Gastroesophageal sphincter (tissue), 4 donors: ENCODE measurements at places on chromosomes 7 and 10. TPM values are rescaled to one million over a fixed set of nuclear protein-coding genes. Genes with fewer than 3 reads are reported as not detected.
A peak's percentile ranks its signal among the peaks of the same experiment; 100 is the strongest.

- no peak for ATAC-seq
- H3K27ac ChIP-seq: no peak overlapping the region
- H3K36me3 ChIP-seq: no peaks in the 10 kb centered on the region
- no peaks in the 10 kb centered on the region for H3K4me1 ChIP-seq
- no peak overlapping the region for H3K4me3 ChIP-seq
- no peaks in the 10 kb centered on the region for H3K27me3 ChIP-seq
Observed at GRCh38 chr10:128865436-128866195, 601.4 kb upstream of the MGMT start.

DNA sequence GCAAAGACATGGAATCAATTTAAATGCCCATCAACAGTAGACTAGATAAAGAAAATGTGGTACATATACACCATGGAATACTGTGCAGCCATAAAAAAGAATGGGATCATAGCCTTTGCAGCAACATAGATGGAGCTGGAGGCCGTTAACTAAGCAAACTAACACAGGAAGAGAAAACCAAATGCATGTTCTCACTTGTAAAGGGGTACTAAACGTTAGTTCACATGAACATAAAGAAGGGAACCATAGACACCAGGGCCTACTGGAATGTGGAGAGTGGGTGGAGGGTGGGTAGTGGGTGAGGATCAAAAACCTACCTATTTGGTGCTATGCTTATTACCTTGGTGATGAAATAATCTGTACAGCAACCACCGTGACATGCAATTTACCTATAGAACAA lies 78.4 kb upstream of the GSDME start:
- no peaks in the 10 kb centered on the region for H3K36me3 ChIP-seq
- H3K27ac ChIP-seq: no peak overlapping the region
- no peak for ATAC-seq
- no peaks in the 10 kb centered on the region for H3K27me3 ChIP-seq
- no peak overlapping the region for H3K4me3 ChIP-seq
- H3K4me1 ChIP-seq: no peaks in the 10 kb centered on the region

DNA sequence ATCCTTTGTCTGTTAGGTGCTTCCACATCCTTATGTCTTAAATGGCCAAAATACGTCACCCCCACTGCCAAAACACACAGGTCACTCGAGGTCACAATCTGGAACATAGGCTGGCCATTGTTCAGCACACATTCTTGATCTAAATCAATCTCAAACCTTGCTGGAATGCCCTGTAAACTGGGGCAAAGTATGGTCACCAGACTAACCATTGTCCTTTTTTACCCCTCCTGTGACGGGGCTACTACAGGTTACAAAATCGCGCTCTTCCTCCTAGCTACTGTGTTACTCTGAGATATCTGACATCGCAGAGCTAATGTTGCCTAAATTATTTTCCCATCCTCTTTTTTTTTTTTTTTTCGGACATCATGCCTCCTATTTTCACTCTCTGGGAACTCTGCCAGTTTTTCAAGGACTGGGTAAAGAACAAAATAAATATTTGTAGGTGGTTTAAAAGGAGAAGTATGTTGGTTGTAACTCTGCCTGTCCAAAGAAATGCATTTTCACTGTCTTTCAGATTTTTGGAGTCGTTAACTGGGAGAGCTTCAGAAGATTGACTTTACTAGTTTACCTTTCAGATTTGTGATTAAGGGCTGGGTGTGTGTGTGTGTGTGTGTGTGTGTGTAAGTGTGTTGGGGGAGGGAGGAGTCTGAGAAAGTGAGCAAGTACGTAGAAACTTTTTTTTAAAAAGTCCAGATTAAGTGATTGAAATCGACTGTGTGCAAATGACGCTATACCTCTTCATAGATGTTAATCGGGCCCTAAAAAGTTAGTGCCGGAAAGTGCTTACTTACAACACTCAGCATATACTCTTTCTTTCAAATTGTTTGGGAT lies 942 bp upstream of the KIAA1217 start:
- peak overlapping the region; percentile 43 for H3K27ac ChIP-seq
- no peaks in the 10 kb centered on the region for H3K27me3 ChIP-seq
- H3K4me1 ChIP-seq: peaks cover 36% of the 10 kb centered on the region
- H3K4me3 ChIP-seq: peak overlapping the region; percentile 58
- peak; percentile 57 for ATAC-seq

DNAJC2 gene
- 8.4 TPM for total RNA-seq

GRCh38 chr7:114356133-114356532 lies 58.5 kb upstream of the FOXP2 start:
- no peak overlapping the region for H3K27ac ChIP-seq
- H3K4me3 ChIP-seq: no peak overlapping the region
- ATAC-seq: no peak
- H3K4me1 ChIP-seq: no peaks in the 10 kb centered on the region
- H3K27me3 ChIP-seq: no peaks in the 10 kb centered on the region

DNA sequence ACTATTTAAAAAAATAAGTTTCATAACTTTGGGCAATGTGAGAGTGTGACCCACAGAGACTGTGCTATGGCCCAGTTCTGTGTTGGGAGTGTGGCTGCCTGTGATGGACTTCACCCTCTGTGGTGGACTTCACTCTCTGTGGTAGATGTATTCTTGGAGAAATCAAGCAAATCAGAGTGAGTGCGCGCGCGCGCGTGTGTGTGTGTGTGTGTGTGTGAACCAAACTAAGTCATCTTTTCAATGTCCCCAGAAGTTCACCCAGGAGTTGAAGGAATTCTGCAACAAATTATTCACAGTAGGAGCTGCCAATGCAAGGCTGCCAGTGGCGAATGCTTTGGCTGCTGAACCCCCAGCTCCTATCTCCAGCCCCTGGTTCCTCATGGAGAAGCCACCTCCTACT lies 184.5 kb downstream of the ADAM12 start:
- no peaks in the 10 kb centered on the region for H3K4me1 ChIP-seq
- H3K4me3 ChIP-seq: no peak overlapping the region
- peaks cover 7% of the 10 kb centered on the region for H3K27me3 ChIP-seq
- no peak overlapping the region for H3K27ac ChIP-seq

DNA sequence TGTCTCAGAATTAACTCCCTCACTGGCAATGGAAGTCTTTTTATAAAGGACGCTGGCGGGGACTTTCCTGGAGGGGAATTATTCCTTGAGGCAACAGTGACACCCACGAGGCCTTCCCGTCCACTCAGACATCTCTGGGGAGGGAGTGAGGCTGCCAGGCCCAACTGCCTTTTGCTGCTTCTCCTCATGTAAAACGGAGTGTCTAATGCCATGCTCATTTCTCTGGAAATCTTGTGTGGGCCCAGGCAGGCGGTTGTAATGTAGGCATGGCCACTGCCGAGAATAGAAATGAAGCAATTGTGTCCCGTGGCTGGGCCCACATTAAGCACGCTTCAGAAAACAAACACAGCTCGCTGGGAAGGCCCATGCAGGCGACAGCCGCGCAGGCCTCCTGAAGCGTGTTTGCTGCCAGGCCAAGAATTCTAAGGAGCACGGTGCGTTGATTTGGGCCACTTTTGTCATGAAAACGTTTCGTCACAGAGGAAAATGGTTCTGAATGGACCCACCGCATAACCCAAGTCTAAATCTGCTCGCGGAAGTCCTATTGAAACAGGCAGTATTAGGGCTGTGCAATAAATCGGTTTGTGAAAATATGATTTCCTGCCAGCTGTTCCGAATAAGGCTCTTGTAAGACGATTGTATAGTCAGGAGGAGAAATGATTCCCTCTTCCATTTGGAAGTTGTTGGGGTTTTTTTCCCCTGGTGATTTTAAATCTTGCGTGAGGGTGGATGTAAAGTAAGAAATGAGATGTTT lies 104.2 kb upstream of the CHST15 start:
- H3K27me3 ChIP-seq: peaks cover 4% of the 10 kb centered on the region
- H3K27ac ChIP-seq: peak overlapping the region; percentile 29
- H3K4me1 ChIP-seq: no peaks in the 10 kb centered on the region
- no peak overlapping the region for H3K4me3 ChIP-seq

GRCh38 chr7:100641463-100641859 lies at the start of gene TFR2:
Gene TFR2 (minus strand): TSS chr7:100641552. CDS start chr7:100641509, 43 bp downstream.
- no peaks in the 10 kb centered on the region for H3K4me1 ChIP-seq
- H3K27ac ChIP-seq: no peak within 1 kb of the TSS
- H3K4me3 ChIP-seq: no peak within 1 kb of the TSS
- H3K36me3 ChIP-seq: no peaks in the 10 kb centered on the region
- H3K27me3 ChIP-seq: peaks cover 75% of the 10 kb centered on the region

DNA sequence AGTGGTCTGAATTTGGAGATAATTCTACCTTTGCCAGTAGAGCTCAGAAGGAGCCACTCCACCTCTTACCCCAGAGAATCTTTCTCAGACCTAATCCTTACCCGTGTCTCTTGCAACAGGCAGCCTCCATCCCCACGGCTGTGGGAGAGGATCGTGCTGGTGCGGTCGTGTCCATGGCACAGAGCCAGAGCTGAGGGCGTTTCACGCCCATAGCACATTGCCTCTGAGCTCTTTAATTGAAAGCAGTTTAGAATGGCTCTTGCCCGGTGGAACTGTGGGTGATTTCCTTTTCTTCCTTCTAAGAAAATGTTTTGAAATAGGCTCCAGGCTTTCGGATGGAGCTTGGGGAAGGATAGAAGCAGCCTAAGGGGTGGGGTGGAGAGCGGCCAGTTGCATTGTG lies 41.5 kb downstream of the PRF1 start:
- peaks cover 37% of the 10 kb centered on the region for H3K36me3 ChIP-seq
- H3K27ac ChIP-seq: peak overlapping the region; percentile 65
- H3K27me3 ChIP-seq: no peaks in the 10 kb centered on the region
- no peak overlapping the region for H3K4me3 ChIP-seq
- no peaks in the 10 kb centered on the region for H3K4me1 ChIP-seq

- no peaks in the 10 kb centered on the region for H3K27me3 ChIP-seq
- no peak overlapping the region for H3K27ac ChIP-seq
- no peak for ATAC-seq
- H3K36me3 ChIP-seq: no peaks in the 10 kb centered on the region
- no peaks in the 10 kb centered on the region for H3K4me1 ChIP-seq
- no peak overlapping the region for H3K4me3 ChIP-seq
Observed at GRCh38 chr7:115731796-115732471, 298.6 kb downstream of the TFEC start.
